Activated naive CD4-positive, alpha-beta T cell treated with anti-CD3 and anti-CD28 coated beads, Interleukin-2, amount 10 ng/mL, durations not matched to agents 7 days and 5 days (primary cell): ENCODE measurements at places on chromosomes 7 and 10.
A peak's percentile ranks its signal among the peaks of the same experiment; 100 is the strongest.

DNA sequence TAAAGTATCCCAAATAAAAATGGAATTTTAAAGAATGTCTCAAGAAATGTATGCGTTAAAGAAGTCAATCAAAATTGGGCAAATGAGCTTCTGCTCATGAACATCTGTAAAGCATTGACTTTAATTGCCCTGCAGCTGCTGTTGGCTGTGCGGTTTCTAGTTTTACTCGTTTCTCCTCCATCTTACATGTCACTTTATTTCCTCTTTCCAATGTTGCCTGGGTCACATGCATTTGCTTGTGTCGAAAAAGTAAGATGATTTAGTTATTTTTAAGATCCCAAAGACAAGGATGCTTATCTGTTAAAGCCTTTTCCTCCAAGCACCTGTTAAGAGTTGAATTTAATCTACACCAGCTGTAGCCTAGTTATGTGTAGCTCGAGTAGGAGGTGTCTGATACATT, 310.4 kb downstream of the EXOC4 start:
- no peak for DNase-seq
- no peaks in the 10 kb centered on the region for H3K36me3 ChIP-seq
- no peaks in the 10 kb centered on the region for H3K27me3 ChIP-seq
- no peaks in the 10 kb centered on the region for H3K4me1 ChIP-seq
- no peak overlapping the region for H3K4me3 ChIP-seq

DNA sequence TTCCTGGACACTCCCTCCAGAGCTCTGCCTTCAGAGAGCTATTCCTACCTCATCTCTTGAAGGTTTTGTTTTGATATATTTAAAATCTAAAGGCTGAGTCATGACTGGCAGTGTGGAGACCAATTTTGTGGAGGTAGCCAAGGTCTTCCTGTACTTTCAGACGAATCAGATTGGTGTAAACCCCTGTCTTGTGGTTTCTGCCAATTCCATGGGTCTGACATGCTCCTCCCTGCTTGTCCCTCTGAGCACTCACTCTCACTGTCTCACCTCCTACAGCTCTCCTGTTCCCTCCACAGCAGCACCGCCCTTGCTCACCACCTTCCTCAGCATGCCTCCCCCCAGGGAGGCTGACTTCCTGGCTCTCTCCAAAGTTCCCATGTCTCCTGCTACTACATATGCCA, 179.8 kb downstream of the NPSR1 start:
- H3K4me3 ChIP-seq, result no peak overlapping the region
- no peak for DNase-seq
- H3K36me3 ChIP-seq, result no peaks in the 10 kb centered on the region
- H3K4me1 ChIP-seq, result peaks cover 2% of the 10 kb centered on the region

DNA sequence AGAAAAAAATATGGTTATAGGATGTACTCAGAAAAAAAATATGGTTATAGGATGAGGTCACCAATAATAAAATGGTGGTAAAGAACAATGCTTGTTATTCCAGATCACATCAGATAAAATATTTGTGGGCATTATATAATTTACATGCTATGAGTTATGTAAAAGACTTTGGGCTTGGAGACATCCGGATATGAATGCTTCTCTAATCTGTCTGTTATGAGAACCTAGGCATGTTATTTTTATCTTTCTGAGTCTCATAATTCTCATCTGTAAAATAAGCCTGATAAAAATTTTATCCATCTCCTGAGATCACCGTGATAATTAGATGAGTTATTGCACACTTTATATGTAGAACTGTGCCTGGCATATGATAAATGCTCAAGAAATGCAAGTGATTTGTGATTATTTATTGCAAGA, 37.8 kb downstream of the DKK1 start:
- H3K4me3 ChIP-seq, result no peak overlapping the region
- no peaks in the 10 kb centered on the region for H3K27me3 ChIP-seq
- H3K36me3 ChIP-seq, result no peaks in the 10 kb centered on the region
- no peaks in the 10 kb centered on the region for H3K4me1 ChIP-seq
- DNase-seq, result no peak

DNA sequence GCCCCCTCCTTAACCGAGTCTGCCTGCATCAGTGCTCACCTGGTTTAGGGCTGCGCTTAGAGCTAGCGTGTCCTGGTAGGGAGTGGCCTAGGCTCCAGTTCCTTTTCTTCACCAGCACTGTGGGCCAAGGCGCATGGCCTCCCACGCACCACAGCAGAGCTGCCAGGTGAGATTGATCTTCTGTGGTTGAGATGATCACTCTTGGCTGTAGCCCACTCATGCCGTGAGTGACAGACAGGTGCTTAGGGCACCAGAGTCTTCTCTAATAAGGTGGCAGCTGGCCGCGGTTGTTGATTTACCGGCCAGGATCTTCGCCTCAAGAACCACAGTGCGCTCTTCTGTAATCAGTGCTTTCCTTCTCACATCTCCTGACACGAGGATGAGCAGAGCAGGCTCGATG, 157.2 kb upstream of the INSYN2A start:
- H3K27ac ChIP-seq, result no peak overlapping the region
- no peaks in the 10 kb centered on the region for H3K4me1 ChIP-seq
- no peak overlapping the region for H3K4me3 ChIP-seq
- no peak for DNase-seq

GRCh38 chr7:26199301-26200037, 1.1 kb downstream of the HNRNPA2B1 start:
- H3K27me3 ChIP-seq, result peaks cover 15% of the 10 kb centered on the region
- peaks cover 44% of the 10 kb centered on the region for H3K4me1 ChIP-seq
- peak overlapping the region; percentile 100 for H3K27ac ChIP-seq
- peak overlapping the region; percentile 99 for H3K4me3 ChIP-seq

DNA sequence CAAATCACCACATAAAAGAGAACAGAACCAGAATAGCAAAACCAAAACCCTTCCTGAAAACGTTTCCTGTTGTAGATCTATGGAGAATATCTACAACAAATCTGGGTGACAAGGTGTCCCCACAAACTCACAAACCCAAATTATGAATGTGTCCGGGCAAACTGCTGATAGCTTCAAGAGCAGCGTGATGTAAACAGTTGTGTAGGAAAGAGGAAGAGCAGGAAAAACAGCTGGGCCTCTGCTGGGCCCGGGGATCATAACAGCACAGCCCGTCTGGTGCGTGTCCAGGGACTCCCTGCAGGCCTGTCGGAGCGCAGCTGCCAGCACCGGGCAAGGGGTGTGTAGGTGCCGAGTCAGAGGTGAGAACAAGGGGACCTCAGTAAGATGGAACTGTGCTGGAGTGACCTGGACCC, 53.7 kb downstream of the KCNH2 start:
- no peak overlapping the region for H3K27ac ChIP-seq
- DNase-seq, result no peak
- H3K4me1 ChIP-seq, result peaks cover 26% of the 10 kb centered on the region
